ENCODE measurements at places on chromosomes 5 and 9.
A peak's percentile ranks its signal among the peaks of the same experiment; 100 is the strongest.

DNA sequence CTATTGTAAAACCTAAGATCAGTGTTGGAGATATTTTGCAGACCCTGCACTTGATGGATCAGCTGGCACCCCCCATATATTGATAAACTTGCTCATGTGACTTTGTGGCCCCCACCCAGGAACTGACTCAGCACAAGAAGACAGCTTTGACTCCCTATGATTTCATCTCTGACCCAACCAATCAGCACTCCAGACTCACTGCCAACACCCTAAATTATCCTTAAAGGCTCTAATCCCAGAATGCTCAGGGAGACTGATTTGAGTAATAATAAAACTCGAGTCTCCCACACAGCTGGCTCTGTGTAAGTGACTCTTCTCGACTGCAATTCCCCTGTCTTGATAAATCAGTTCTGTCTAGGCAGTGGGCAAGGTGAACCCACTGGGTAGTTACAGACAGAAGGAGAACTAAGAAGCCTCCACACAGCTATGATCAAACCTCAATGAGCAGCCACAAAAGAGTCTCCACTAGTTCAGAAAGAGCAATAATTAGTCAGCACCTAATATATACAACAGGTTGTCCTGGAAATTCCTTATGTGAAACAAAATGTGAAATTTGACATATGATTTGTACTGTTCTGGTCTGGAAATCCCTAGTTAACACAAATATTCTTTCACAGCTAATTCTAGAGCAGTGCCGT is 52.2 kb downstream of the ACTL7B start:
- DNase-seq = no peak

GRCh38 chr9:1939466-1939865 is 75.7 kb upstream of the SMARCA2 start:
- no peak for DNase-seq

GRCh38 chr5:154209591-154210081 is 19.1 kb downstream of the GALNT10 start:
- DNase-seq = no peak

DNA sequence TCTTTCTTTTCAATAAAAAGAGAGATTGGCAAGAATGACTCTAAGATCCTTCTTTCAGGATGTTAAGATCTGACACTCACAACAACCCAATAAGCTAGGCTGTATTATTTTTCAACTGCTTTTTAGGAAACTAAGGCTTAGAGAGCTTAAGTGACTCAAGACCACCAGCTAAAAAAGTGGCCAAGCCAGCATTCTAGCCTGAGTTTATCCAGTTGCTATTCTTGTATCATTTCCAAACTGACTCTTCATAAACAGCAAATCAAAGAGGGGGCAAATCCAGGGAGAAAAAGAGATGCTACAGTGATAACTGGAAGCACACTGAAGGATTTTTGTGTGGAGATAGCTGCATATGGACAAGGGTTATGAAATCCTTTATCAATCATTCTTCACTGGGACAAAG is 47.1 kb downstream of the TMEM252 start:
- DNase-seq = no peak

DNA sequence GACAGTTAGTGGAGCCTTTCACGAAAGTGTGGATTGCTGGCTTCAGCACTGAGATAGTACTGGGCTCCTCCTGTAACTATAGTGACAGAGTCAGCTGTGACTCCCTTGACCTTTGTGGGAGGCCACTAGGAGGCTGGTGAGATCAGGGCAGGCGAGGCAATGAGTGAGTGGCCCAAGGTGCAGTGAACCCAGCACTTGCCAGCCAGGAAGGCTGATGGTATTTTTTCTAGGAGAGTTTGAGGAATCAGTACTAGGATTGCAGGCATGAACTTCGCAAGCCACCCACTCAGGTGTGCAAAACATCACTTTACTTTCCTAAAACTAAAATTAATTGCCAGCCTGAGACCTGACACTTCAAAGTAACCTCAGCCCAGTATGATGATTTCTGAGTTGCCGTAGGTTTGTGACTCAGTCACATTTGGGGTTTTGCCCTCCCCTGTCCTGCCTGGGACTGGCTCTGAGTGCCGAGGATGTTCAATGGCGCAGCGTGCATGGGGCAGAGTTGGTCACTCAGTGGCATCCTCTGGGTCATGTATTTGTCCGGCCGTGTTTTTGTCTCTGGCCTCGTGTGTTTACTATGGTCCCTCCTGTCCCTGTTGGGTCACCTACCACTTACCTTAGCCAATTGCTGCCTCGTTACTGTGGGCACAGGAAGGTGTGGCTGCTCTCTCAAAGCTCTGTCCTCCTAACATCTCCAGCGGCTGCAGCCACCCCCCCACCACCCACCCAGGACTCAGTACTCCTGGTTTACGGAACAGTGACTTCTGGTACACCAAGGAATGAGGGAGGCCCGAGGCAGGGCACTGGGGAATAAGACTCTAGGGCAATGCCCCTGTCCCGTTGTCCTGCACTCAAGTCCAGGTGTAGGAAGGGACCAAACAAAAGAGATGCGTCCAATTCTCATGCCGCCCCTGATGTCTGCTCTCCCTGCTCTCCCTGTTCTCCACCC is 67.2 kb downstream of the IL31RA start:
- DNase-seq = no peak

- DNase-seq = no peak
These were observed 31.6 kb downstream of the NEURL1B start for GRCh38 chr5:172672681-172673080.

GRCh38 chr9:113568571-113569321 is 105.2 kb downstream of the RGS3 start:
- DNase-seq = no peak

DNA sequence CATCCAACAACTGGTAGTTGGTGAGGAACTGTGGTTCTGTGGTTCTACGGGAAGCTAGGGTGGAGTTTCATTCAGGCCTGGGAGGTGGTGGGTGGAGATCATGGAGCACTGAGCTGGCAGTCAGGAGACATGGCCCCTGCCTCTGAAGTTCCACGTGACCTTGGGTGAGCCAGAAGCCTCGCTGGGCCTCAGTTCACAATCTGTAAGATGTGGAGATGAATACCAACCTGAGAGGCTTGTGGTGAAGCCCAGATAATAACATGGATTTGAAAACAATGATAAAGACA is 177.9 kb downstream of the MACROH2A1 start:
- no peak for DNase-seq

- DNase-seq = peak; percentile 70
These were observed at the start of gene TRIM52 for GRCh38 chr5:181260720-181261319. TRIM52 (minus strand) TSS chr5:181261143; CDS start chr5:181260813, 330 bp downstream.

GRCh38 chr9:34633851-34634550 is 3.6 kb downstream of the SIGMAR1 start:
- peak; percentile 68 for DNase-seq

- no peak for DNase-seq
These were observed 261.6 kb downstream of the ARRDC3 start for GRCh38 chr5:91121347-91121993.

DNA sequence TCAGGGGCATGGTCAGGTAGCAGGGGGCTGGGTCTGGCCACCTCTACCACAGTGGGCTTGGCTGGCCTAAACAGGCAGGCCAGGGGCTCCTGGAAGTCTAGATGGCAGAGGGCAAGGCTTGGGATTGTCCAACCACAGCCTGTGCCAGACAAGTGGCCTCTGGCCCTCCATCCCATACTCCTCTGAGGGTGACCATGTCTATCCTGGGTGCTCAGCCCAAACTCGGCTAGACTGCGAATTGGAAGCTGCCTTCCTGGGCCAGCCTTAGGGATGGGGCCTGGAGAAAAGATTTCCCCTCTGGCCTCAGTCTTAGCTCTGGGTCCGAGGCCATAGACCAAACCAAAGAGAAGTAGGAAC is 110.5 kb downstream of the PHF2 start:
- DNase-seq = no peak

GRCh38 chr5:57307516-57307915 is 133.7 kb downstream of the GPBP1 start:
- no peak for DNase-seq

DNA sequence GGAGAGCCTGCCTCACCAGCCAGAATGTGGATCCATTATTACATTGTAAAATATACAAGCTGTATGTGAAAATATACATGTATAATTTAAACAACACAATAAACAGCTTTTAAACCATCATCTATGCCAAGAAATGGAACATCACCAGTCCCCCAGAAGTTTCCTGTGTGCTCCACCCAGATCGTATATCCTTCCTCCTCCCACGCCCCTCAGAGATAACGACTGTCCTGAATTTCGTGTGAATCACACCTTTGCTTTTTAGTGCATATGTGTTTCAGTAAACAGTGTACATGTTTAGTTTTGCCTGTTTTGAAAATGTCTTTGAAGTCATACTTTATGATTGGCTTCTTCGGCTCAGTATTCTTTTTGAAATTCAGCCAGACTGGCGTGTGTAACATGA is 134.6 kb upstream of the MYO10 start:
- no peak for DNase-seq

DNA sequence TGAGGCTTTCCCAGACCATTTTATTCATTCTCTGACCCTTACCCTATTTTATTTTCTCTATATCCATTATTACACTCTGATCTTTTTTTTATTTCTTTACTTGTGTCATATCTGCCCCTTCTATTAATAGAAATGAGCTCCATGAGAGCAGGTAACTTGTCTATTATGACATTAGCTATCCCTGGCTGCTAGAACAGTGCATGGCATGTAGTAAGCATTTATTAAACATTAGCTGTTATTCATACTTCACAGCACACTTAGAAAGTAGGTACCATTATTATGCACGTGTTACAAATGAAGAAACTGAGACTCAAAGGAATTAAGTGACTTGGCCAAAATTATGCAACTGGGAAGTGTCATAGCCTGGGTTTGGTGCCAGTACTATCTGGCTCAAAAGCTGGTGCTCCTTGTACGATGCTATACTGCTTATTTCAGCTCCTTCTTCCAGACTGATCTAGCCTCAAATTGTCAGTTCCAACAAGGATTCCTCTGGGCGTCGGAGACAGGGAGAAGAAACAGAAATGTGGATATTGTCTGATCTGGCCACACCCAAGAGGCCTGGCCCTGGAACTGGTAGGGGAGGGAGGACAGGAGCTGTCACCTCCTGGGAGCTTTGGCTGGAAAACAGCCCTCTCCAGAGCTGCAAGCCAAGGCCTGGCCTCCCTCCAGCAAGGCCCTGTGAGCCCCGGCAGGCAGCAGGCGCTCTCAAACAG is 10.8 kb upstream of the NIPAL4 start:
- DNase-seq = no peak

DNA sequence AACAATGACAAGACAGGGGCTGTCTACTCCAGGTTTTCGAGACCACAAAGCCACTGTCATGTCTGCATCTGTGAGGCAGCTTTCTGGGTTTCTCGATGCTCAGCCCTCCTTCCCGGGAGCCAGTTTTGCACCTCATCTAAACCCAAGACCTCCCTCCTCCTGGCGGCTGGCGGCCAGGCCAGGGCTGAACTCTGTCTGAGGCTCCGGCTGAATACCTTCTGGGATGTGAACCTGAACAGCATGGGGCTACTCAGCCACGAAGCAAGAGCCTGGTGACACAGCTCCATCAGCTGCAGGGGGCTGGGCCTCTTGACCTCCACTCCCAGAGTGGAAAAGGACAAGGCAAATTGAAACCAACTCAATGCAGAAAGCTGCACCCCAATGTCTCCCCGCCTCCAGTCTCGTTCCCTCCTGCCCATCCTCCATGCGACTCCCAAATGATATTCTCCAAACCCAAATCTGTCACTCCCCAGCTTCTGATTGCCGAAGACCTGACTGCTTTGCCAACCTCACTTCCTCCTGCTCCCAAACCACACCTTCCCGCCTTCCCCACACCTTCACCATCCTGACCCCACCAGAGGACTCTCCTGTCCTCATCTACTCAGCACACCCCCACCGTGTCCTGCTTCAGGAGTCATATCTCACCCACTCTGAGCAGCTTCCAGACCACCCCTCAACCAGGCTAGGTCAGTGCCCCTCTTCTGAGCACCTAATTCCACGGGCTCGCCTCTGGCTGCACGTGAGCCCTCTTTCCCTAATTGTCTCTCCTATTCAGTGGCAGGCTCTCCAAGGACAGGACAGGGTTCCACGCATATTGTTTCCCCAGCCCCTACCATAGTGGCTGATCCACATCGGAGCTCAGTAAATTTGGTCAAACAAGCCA is 4.5 kb downstream of the ANKS6 start:
- no peak for DNase-seq

DNA sequence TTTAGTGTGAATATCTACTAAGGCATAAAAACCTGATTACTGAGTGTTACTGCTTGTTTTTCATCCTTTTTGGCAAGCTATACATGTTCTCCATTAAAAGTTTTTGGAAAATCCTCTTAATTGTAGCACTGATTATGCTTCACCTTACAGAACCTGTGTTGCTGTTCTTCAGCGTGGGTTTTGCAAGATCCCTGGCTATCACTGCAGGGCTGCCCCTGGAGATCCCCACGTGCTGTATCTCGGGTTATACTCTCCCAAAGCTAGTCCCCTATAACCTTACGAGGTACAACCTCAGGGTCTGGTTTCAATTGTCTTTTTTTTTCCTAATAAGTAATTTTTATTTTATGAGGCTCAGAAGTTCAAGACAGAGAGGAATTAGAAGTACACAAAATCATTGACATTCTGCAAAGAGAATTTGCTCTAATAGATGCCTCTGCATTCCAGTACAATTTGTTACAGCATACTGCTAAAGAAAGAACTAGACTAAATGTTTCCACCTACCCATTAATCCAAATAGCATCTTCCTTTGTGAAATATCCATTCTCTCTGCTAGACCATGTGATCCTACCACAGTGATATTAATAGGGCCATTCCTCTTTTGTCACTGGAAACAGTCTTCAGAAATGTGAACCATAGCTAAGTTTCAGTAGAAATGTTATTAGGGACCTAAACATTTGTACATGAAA is 25.8 kb upstream of the CAMK4 start:
- no peak for DNase-seq

DNA sequence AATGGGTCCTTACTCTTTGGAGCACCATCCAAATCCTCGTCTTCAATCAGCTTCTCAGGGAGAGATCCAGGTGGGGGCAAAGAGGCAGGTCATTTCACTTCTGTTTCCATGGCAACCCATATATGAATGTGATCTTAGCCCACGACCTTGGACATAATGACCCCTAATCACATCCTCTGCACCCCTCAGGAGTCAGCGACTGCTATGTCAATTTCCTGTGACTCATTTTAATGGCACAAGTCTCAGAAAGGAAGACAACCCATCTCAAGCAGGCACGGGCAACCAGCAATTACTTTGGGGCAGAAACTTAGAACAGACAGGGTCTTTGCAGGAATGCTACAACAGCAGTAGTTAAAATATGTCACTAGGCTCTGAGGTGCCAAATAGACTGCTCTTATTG is 591.2 kb downstream of the TLR4 start:
- DNase-seq = no peak

GRCh38 chr5:67493676-67494075 is 297.1 kb upstream of the CD180 start:
- DNase-seq = no peak

DNA sequence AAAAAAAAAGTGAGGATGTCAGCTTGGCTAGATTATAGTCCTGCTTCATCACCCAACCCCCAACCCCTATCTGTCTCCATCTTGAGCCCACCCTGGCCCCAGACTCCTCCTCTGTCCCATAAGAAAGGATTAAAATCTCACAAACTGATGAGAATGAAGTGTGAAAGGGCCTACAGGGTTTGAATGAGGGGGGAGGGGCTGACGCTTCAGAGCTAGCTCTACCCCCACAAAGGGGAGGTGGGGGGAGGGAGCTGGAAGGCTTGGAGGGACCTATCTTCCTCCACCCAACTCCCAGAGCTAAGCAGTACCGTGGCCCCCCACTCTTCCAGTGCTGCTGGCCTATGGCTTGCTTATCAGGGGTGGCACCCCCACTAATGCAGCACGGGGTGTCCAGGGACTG is 43.7 kb upstream of the HAND1 start:
- no peak for DNase-seq

Measured in GM12892 (cell line).